SW 1271 (cell line): ENCODE measurements at places on chromosomes 16 and 17.

- no peak for DNase-seq
These were observed 15.0 kb downstream of the RIPOR1 start for GRCh38 chr16:67543582-67543981.

- no peak for DNase-seq
These were observed 233.6 kb downstream of the SEC14L1 start for GRCh38 chr17:77374170-77374936.

DNA sequence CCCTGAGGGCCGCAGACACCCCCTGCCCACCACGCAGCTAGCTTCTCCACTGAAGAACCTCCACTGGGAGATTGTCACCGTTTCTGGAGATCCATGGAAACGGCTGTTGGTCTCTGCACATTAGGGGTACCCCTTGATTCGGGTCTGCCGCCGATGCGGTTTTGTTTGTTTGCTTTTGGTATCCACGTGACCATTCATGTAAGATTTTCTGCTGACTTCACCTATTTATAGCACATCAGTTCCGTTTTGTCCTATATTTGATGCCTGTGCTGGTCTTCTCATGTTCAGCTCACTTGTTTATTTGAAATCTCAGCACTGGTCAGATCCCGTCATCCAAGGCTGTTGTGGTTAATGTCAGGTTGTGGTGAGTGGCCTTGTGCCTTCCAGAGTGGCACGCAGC, 21.1 kb downstream of the CRAMP1 start:
- DNase-seq = no peak

GRCh38 chr16:89695086-89695874, 6.2 kb downstream of the SPATA2L start:
- no peak for DNase-seq

GRCh38 chr16:450385-450784, 24.9 kb downstream of the RAB11FIP3 start:
- no peak for DNase-seq

DNA sequence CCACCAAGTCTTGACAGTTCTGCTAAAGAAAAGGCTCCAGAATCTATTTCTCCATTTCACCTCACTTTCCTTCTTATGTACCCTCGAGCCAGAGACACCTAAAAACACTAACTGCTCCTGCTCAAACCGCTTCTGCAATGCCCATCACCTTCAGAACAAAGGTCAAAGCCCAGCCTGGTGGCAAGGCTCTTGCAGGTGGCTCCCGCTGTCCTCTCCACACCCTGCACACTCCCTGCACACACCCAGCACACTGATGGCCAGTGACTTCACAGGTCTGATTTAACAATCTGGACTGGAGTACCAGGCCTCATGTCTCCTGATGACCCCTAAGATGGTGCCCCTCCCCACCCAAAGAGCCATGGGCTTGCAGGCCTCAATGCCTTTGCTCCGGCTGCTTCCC, 9.8 kb upstream of the C17orf113 start:
- no peak for DNase-seq

DNA sequence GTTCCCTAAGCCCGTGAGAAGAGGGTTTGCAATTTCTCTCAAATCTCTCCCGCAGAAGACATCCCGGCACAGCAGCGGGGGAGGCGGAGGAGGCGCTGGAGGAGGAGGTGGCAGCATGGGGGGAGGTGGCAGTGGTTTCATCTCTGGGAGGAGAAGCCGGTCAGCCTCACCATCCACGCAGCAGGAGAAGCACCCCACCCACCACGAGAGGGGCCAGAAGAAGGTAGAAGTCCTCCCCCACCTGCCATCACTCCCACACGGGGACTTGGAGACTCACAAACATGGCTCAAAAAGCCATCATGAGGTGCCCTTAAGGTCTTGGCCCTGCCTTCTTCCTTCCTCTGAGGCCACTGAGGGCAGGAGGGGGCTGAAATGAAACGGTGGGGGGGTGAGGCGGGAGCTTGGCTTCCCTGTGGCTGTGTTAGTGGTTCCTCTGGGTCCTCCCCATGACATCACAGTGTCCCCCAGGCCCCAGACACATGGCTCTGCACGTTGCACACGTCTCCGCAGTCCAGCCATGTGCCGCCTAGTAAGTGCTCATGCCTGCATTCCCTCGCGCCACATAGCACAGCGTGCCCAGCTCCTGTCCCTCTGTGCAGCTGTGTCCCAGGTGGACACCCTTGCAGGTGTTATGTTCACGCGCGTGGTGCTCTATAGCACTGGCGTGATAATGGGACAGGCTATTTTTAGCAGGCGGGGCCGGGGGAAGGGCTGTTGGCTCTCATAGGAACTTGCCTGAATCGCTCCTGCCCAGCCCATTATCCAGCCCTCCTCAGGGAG, 6.9 kb downstream of the MLLT6 start:
- no peak for DNase-seq

DNA sequence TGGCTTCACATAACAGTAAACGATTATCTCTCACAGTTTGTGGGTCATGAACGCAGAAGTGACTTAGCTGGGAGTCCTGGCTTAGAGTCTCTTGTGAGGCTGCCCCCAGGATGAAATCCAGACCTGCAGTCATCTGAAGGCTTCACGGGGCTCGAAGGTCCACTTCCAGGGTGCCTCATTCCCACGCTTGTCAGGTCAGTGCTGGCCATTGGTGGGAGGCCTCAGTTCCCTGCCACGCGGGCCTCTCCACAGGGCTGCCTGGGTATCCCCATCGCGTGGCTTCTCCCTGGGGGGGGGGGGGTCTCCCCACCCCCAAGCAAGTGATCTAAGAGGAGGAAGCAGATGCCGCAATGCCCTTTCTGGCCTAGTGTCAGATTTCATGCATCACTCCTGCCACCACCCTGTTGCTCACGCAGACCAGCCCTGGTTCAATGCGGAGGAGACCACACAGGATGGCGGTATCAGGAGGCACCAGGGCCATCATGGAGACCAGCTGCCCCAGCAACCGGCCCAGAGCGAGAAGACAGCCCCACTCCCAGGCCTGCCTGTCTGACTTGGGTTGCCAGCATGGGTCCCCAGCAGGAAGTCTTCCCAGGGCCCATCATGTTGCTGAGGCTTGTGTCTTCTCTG, 77.3 kb upstream of the CDH5 start:
- DNase-seq = no peak

GRCh38 chr16:9441012-9441411, 349.6 kb downstream of the HAPSTR1 start:
- no peak for DNase-seq

- no peak for DNase-seq
These were observed 1.6 kb downstream of the HIC1 start for GRCh38 chr17:2056206-2057174.

GRCh38 chr16:47966325-47966724, 189.5 kb downstream of the ABCC12 start:
- DNase-seq = no peak

GRCh38 chr16:85759631-85760419, 8.9 kb upstream of the C16orf74 start:
- no peak for DNase-seq

- DNase-seq = no peak
These were observed 72.5 kb downstream of the KNOP1 start for GRCh38 chr16:19645557-19645981.

GRCh38 chr17:69947027-69947759, 127.8 kb upstream of the KCNJ16 start:
- no peak for DNase-seq

GRCh38 chr16:76956394-76956793, 234.6 kb upstream of the MON1B start:
- DNase-seq = no peak

GRCh38 chr17:27950995-27951394, 57.8 kb upstream of the LYRM9 start:
- DNase-seq = no peak

DNA sequence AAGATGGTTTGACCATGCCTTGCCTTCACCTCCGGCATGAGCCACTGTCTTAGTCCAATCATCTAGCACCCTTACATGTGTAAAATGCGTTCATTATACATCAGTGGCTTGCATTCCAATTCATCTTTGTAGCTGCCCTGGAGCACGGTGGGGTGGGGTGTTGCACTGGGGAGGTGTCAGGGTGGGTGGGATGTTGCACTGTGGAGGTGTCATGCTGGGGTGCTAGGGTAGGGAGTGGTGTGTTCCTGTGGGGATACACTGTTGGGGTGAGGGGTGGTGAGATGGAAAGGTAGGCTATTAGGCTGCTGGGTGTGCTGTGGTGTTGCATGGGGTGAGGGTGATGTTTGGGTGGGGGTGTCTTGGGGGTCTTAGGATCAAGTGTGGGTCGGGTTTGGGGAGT, 47.0 kb downstream of the NLRC5 start:
- DNase-seq = no peak

DNA sequence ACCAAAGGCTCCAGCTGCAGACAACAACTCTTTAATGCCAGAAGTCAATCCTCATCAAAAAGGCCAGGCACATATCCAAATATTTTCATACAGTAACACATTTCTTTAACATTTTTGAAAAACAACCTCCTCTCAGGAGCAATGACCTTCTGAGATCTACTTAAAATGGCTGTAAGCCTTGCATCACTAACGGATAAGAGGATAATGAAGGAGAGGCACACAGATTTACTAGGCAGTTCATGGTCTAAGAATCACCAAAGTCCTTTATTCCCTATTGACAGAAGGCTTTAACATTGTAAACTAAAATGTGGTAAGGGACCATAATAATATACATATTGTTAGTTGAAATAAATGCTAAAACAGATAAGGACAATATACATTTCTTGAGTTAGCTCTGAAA, 114.7 kb downstream of the USP32 start:
- DNase-seq = no peak

DNA sequence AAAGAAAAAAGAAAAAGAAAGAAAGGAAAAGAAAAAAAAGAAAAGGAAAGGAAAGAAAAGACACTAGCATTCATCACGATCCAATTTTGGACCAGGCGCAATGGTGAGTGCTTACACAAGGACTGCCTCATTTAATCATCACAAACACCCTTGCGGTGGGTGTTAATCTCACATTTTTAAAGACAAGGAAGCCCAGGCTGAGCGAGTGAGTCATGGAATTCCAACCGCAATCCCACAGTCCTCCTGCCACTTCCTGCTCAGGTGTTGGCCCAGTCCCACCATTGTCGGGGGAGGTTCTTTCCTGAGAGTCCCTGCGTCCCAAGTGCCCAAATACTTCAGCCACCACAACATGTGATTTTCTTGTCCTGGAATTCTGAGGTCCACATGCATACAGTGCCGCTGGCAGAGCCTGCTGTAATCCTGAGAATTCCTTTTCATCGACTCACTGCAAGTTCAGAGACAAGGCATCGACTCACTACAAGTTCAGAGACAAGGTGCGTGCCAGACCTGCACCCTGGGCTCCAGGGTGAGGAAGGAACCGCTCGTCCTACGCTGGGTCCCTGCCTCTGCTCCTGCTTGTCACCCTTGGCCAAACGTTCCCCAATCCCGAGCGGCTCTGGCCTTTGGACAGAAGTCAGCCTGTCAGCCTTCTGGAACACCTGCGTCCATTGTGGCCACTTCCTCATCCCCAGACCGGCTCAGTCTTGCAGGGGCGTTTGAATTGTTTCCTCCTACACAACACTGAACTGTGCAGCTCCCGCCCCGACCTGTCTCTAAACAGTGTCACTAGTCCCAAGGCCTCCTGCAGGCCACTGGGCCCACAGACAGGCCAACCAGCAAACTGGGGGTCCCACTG, 5.8 kb downstream of the ZG16B start:
- peak; percentile 89 for DNase-seq

- no peak for DNase-seq
These were observed 1.8 kb upstream of the ADAT1 start for GRCh38 chr16:75624921-75625334.

GRCh38 chr17:45688353-45688752, 95.8 kb upstream of the CRHR1 start:
- no peak for DNase-seq

DNA sequence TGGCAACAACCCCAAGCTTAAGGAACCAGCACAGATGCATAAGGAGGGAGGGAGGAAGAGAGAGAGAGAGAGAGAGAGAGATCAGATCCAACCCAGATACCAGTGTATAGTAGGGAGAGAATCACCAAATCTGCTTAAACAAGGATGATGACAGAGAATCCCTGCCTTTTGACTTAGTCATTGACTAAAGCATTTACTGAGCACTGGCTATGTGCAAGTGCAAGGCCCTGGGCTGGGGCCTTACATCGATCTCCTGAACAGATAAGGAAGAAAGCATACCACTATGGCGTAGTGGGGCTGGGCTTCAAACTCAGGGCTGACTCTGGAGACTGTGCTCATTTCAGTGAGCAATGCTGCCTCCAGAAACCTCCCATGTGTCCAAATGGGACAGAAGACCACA, 15.8 kb downstream of the TSNAXIP1 start:
- no peak for DNase-seq

DNA sequence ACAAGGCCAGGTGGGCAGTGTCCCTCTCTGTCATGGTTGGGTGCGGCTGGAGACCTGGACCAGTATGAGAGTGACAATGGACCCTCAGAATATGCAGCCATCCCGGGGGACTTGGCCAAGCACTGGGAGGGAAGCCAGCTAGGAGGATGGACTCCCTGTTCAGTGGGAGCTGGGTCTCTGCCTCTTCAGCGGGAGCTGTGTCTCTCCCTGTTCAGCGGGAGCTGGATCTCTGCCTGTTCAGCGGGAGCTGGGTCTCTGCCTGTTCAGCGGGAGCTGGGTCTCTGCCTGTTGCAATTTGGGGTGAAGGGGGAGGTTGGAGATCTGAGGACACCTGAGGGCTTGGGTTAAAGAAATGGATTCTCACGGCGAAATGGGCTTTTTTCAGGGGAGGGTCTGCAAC, 3.8 kb upstream of the PRSS33 start:
- no peak for DNase-seq
